ENCODE measurements at places on chromosomes 16 and 17.

DNA sequence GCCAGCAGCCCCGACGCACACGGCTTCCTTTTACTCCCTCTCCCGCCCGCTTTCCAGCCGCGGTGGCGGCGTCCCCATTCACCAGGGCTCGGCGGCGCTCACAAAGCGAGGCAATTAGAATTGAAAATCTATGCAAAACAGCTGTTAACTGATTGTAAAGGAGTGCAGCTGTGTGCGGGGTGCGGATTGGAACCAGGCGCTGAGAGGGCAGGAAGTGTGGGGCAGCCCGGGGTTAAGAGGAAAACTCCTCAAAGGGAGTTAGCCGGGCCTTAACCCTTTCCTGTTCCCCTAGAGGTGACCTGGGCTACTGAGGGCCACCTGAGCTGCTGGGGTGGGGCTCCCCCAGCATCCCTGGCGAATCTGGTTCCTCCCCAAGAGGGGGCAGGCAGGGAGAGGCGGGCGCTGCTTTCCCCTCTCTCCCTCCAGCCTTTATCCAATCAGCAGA lies 5.8 kb upstream of the GSE1 start:
- DNase-seq = no peak

DNA sequence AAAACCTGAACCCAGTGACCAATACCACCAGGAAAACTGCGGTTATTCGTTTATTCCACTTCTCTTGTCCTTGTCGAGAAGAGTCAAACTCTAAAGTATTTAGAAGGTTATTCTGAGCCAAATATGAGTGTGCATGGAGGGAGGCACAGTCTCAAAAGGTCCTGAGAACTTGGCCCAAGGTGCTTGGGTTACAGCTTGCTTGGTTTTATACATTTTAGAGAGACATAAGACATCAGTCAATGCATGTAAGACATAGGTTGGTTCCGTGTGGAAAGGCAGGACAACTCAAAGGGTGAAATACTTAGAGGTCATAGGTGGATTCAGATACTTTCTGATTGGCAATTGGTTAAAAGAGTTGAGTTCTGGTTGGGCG lies 681 bp upstream of the TRAP1 start:
- no peak for DNase-seq

DNA sequence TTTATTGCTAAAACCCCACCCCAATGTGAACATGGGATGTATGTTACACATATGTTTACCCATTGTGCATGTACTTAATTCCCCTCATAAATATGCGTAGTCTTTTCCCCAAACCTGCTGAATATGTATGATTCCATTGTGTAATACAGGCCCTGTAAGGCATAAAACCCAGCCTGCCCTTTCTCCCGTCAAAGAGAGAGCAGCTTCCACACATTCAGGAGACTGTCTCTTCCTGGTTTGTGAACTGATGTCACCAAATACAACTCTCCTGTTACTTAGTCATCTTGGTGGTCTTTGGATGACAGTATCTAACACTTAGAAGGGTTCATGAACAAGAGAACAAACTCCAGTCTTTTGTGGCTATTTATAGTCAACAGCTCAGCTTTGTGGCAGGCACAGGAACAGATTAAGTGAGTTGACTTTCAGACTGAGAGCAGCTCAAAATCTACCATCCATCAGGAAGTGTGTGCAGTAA lies 24.7 kb upstream of the TMC7 start:
- DNase-seq = no peak

GRCh38 chr17:8961829-8962228 lies 3.7 kb downstream of the PIK3R5 start:
- DNase-seq = no peak

- DNase-seq = no peak
Observed at GRCh38 chr17:31674305-31674704, 184.7 kb downstream of the COPRS start.

GRCh38 chr16:1870365-1871082 lies 1.4 kb downstream of the MEIOB start:
- DNase-seq = no peak

- DNase-seq = no peak
Observed at GRCh38 chr16:29311461-29312344, 94.8 kb downstream of the NPIPB11 start.

- no peak for DNase-seq
Observed at GRCh38 chr16:56755038-56755437, 25.1 kb downstream of the NUP93 start.

DNA sequence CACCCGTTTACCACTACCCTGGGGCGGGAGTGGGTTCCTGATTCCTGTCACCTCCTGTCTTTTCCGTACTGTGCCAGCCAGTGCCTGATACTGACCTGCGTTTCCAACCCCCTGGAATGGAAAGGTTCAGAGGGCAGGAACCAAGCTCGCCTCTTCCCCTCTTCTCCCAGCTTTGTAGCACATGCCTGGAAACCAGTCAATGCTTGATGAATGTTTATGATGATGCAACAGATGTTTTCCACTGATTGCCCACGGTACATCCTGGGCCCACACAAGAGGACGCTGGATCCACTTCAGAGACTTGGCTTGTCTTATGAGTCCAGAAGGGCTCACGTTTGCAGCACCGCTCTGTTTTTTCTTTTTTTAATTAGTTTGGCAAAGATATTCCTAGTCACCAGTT lies 262.0 kb downstream of the CPPED1 start:
- no peak for DNase-seq

GRCh38 chr17:78715876-78716275 lies 66.2 kb downstream of the CYTH1 start:
- no peak for DNase-seq

Measured in mucosa of descending colon (tissue), 3 donors.